ENCODE measurements at places on chromosomes 2 and 18.

- DNase-seq: no peak
These were observed 156.1 kb upstream of the HNRNPA3 start for GRCh38 chr2:177056481-177056929.

DNA sequence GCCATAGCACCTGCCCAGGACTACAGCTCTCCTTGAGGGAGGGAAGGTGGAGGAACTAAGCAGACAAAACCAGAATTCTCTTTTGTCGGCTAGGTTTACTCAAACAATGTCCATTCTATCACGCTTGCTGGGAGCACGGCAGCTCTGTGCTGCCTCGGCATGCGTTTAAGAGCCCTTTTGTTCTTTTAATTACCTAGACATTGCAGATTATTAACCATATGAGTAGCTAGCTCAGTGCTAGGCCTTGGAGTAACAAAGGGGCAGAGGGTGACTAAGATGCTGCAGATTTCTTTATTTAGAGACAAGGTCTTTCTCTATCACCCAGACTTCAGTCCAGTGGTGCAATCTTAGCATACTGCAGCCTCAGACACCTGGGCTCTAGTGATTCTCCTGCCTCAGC, 11.1 kb downstream of the MSGN1 start:
- DNase-seq: no peak

GRCh38 chr2:239735829-239736357, 289.2 kb downstream of the NDUFA10 start:
- no peak for DNase-seq

- no peak for DNase-seq
These were observed 722.3 kb downstream of the RNF144A start for GRCh38 chr2:7639476-7639875.

- no peak for DNase-seq
These were observed 86.5 kb upstream of the TTC39C start for GRCh38 chr18:23927821-23928746.

DNA sequence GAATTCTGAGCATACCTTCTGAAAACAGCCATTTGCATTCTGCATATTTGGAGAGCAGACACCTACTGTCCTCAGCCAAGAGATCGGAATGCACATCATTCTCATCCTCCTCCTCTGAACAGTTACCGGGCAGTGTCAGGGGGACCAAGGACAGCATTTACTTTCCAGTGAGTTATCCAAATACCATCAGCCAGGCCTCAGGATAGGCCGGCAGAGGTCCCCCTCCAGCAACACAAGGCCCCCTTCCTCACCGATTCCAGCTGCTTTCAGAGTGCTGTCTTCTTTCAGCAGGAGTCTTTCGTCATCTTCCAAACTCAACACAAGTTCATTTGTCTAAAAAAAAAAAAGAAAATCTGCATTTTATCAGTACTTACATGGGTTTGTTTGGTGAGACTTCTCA, 55.3 kb downstream of the C2orf76 start:
- DNase-seq: no peak
